ENCODE measurements at places on chromosomes 12 and 14.
A peak's percentile ranks its signal among the peaks of the same experiment; 100 is the strongest.

DNA sequence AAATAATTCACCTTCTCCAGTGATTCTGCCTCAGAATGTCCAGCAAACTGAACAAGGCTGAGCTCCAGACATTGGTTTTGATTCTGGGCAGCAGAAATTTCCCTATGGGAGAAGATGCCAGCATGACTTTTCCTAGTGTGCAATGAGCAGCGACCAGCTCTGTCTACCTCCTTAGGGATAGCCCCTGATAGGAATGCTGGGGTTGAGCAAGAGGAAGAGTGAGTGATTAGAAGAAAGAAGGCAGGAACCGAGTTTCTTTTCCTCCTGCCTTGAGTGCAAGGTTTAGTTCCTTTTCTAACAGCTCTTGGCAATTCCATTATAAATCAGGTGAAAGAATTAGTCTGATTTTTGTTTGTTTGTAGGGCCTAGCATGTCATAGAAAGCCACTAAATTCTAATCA, 379.0 kb downstream of the DAD1 start:
- DNase-seq, result no peak

GRCh38 chr12:110245369-110245772, 35.7 kb upstream of the ATP2A2 start:
- no peak for DNase-seq

GRCh38 chr12:131101703-131102492, 148.2 kb downstream of the ADGRD1 start:
- DNase-seq, result no peak

DNA sequence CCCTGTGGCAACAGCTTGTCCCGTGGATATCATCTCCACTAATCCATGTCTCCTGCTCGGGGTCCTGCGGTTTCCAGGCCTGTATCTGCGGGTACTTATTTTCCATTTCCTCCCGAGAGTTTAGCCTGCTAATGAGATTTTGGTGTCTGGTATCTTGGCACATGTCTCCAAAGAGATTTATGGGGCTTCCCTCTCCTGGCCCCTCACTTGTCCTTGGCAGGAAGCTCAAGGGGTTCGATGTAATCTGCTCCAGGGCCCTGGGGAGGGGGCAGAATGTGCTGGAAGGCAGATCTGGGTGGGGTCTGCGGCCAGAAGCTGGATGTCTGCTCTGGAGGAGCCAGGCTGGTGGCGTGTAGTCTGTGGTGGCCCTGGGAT, 85.7 kb downstream of the KIF26A start:
- no peak for DNase-seq

DNA sequence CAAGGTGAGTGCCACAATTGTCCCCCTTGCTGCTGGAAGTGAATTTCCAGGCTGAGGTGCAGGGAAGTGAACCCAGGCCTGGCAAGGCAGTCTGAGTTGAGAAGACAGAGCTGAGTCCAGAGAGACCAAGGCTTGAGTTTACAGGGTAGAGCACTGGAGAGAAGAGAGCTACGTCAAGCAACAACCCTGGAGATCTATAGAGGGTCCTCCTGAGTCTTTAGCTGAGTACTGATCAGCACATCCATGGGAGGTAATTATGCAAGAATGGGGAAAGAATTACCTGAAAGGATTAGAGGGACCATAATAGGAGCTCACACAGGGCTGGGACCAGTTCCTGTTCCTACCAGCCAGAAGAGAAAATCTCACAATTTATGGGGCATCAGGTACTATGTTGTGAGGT, 190.7 kb downstream of the NEDD1 start:
- DNase-seq, result no peak

DNA sequence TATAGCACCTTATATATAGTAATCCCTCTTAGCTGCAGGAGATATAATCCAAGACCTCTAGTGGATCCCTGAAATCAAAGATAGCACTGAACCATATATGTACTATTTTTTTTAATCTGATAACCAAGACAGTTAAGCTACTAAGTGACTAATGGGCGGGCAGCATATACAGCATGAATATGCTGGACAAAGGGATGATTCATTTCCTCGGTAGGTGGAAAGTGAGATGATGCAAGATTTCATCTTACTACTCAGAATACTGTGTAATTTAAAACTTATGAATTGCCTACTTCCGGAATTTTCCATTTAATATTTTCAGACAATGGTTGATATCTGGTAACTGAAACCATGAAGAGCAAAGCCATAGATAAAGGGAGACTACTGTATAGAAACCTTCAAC, 36.2 kb downstream of the PRMT8 start:
- DNase-seq, result no peak

- no peak for DNase-seq
These were observed 63.4 kb downstream of the APOBEC1 start for GRCh38 chr12:7602277-7602676.

DNA sequence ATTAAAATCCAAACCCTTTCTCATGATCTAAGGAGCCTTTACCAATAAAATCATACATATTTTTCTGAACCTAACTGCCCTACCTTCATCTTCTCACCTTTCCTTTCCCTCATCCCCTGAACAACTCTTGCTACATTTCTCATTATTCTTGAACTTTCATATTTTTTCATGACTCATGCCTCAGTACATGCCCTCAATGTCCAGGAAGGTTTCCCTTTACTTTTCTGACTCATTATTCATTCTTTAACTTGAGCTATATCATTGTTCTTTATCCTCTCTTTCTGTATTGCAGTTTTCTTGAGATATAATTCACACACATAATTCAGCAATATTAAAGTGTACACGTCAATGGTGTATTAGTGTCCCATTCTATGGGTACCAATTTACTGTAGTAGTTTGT, 231.0 kb downstream of the ALG10B start:
- no peak for DNase-seq

DNA sequence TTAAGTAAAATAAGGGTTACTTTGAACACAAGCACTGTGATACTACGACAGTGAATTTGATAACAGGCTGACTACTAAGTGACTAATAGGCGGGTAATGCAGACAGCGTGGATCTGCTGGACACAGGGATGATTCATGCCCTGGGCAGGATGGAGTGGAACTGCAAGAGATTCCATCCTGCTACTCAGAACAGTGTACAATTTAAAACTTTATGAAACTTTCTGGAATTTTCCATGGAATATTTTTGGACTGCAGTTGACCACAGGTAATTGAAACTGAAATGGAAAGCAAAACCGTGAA, 46.0 kb downstream of the YEATS4 start:
- no peak for DNase-seq

DNA sequence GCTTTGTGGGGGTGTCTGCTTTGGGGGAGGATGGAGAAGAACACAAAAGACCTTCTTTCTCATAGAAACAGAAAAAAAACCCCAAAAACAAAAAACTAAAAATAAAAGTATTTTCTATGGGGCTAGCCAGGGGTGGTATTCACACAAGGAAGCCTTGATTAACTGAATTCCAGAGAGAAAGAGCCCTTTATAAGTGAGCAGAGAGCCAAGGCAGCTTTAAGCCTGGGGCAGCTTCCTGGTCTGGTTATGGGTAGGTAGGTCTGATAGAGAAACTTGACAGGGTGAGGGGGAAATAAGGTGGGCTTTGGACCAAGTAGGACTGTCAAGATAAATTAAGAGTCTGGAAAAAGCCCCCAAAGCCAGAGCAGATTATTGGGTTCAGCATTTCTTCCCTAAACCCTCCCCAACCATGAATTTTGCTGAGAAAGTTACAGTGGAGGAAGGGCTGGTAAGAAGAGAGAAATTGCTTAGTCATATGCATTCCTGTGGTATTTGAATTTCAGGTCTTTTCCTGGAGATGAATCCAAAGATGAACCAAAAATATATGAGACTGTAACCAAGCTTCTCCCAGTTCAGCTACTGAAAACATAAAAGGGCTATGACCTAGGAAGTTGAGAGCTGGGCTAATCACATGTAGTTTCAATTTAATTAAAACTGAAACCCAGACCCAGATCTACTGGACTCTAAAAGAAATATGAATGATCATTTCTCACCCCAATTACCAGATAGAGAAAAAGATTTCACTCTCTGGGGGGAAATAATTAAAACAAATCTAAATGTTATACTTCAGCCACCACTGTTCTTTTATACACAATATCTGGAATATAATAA, 144.8 kb downstream of the TBC1D30 start:
- no peak for DNase-seq

DNA sequence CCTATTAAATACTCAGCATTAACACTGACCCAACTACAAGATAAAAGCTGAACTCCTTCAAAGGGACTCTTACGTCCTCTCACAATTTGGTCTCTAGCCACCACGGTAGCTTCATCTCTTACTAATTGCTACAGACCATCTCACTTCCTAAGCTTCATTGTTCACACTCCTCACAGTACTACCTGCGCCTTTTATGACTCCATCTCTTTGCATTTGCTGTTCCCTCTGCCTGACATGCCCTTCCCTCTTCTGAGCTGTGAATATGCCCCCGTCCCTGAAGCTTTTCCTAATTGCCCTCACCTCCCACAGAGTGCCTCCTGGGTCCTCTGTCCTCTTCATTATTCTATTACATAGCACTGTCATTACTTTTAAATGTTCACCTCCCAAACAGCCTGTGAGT, 2.5 kb downstream of the EEA1 start:
- no peak for DNase-seq

GRCh38 chr14:88590173-88590572, 27.3 kb downstream of the ZC3H14 start:
- no peak for DNase-seq

DNA sequence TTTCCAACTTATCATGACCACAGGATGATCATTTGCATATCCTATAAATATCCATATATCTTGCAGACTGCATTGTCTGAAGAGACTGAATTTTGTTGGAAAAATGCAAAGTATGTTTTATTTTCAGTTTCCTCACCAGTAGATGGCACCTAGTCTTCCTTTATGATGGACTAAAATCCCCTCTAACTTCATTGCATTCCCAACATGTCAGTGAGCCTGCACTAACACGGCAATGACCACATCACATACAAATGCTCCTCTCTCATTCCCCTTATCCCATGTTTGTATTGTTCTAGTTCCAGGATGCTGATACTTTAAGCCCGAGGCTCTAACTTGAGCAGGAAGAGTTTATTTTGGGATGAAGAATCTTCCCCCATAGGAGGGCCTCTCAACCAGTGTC, 24.7 kb upstream of the MYBPC1 start:
- DNase-seq, result no peak

DNA sequence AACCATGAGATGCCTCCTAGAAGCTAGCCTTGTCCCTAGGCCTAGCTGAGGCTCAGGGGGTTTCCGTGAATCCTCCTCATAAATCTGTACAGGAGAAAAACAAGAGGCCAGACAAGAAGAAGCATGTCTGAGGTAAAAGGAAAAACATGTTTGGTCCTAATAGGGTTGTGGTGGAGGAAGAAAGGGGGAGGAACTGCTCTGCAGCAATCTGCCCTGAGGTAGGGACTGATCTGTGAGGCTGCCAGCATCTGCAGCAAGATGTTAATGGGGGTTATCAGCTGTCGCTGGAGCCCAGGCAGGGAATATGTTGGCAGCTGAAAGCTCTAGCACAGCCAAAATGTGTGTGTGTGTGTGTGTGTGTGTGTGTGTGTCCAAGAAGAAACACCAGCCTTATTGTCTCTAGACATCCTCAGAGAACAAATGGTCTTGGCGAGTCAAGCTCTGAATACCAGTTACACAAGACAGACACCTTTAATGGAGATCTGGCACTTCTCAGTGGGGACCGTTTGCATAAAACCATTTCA, 218.5 kb downstream of the NUAK1 start:
- DNase-seq, result peak; percentile 16

DNA sequence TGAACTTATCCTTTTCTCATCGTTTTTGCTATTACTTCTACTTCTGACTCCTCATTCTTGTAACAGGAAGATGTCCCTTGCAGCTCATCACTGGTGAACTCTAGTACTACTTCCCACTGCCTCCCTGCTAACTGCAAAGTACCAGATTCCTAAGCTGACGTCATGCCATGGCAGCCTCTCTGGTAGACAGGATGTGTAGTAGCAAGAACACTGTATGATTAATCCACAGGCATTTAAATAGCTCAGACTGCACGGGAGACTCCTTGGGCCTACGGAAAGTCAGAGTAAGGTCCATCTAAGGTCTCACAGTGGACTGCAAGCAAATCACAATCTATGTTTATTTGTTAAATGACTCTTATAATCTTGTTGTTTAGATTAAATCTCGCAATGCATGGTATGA, 43.5 kb downstream of the DNAI7 start:
- no peak for DNase-seq

GRCh38 chr14:24422261-24422660, 7.2 kb downstream of the CBLN3 start:
- DNase-seq, result no peak

DNA sequence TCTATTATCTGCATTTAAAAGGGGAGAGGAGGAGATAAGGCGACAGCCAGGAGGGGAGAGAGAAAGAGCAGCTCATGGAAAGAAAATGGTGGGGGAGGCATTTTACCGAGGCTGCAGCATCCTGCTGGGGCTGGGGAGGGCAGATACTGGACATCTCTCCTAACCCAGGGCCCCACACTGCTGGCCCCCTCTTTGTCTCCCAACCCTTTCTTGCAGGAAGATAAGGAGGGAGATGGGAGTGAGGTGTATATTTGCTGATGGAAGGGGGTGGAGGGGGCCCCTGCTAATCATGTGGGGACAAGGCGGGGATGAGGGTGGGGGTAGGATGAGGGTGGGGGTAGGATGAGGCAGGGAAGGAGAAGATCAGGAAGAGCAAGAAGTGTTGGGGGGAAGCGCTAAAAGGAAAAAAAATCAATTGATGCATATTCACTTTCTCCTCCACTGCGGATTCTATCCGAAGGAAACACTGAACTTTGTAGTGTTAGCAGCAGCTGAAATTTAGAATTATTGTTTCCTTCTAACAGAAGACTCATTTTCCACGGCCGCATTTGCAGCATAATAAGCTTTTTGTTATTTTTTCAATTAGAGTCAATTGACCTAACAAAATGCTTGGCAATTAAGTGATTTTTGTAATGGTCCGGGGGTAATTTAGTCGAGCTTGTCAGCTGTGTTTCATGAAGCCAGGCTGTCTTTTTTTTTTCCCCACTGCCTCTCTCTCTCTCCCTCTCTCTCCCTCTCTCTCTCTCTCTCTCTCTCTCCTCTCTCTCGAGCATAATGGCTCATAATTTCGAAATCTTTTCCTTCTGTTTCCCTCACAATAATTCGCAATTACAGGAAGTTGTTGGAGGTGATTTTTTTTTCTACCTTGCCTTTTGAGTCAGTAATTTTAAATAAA, 1134.6 kb downstream of the BCL11B start:
- no peak for DNase-seq

Measured in nucleus accumbens (tissue), 56 donors.